Colonic mucosa (tissue), 4 donors: ENCODE measurements at places on chromosomes 2 and 18. TPM values are rescaled to one million over a fixed set of nuclear protein-coding genes. Genes with fewer than 3 reads are reported as not detected.

GRCh38 chr18:45054636-45055035 is 373.9 kb downstream of the SETBP1 start:
- no peak overlapping the region for H3K27ac ChIP-seq
- no peak overlapping the region for H3K4me3 ChIP-seq
- no peaks in the 10 kb centered on the region for H3K4me1 ChIP-seq
- DNase-seq = no peak
- no peaks in the 10 kb centered on the region for H3K27me3 ChIP-seq
- no peaks in the 10 kb centered on the region for H3K36me3 ChIP-seq

DNA sequence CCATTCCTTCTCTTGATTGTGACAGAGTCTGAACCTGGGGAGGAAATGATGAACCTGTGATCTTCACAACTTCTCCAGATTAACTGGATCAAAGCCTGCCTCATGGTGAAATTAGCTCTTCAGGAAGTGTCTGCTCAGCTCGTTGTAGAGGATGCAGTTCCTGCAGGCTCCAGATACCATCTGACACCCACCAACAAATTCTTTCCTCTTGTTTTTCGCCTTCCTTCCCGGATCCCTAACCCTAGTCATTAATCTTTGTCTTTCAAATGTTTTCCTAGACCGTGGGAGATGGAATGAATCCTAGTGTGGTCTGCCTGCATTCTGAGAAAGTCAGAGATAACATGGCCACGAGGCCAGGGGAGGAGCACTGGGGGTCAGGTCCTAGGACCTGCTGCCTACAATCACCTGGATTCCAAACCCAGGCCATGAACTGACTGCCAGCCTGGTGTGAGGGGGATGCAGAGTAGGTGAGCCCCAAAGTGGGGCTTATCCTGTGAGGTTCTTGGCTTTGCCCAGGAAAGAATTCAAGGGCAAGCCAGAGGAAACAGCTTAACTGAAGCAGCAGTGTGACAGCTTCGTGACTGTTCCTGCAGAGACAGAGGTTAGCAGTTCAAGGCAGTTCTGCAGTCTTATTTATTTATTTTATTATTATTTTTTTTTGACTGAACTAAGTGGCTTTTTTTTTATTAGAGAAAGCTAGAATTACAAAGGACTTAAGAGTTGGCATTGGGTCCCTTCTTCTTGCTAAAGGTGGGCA is 67.8 kb downstream of the DIPK1C start:
- no peak overlapping the region for H3K4me3 ChIP-seq
- no peaks in the 10 kb centered on the region for H3K27me3 ChIP-seq
- H3K36me3 ChIP-seq = no peaks in the 10 kb centered on the region
- no peak for DNase-seq

The FABP1 gene
- 2,582 TPM for total RNA-seq

The ZSWIM2 gene
- total RNA-seq = not detected

GRCh38 chr2:99905636-99906035 is 236.8 kb downstream of the AFF3 start:
- DNase-seq = no peak
- no peaks in the 10 kb centered on the region for H3K36me3 ChIP-seq
- H3K27ac ChIP-seq = no peak overlapping the region
- no peaks in the 10 kb centered on the region for H3K27me3 ChIP-seq
- no peak overlapping the region for H3K4me3 ChIP-seq

DNA sequence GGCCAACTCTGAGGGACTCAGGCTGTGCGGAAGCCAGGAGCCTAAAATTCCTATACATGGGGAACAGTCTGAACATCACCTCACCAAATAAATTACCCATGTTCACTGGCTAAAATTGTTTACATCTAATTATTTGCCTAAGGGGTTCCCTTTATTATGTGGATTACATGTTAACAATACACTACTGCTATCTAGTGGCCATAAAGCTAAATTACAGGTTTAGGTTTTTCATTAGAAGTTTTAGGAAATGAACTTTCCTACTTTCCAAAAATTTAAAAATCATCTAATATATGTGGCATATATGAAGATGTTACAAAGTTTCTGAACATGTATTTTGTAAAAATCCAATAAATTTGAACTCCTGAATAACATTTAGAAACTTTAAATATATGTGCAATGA is 40.3 kb downstream of the PLA2R1 start:
- no peak for DNase-seq
- no peak overlapping the region for H3K27ac ChIP-seq
- no peak overlapping the region for H3K4me3 ChIP-seq
- H3K36me3 ChIP-seq = no peaks in the 10 kb centered on the region

The CNTNAP5 gene
- 0.35 TPM for total RNA-seq

The ACAA2 gene
- 276 TPM for total RNA-seq

The LDLRAD4 gene
- 17.0 TPM for total RNA-seq

GRCh38 chr2:233328922-233329321 is 21.3 kb downstream of the SAG start:
- no peaks in the 10 kb centered on the region for H3K4me1 ChIP-seq
- H3K27me3 ChIP-seq = no peaks in the 10 kb centered on the region
- DNase-seq = no peak
- H3K4me3 ChIP-seq = no peak overlapping the region
- H3K36me3 ChIP-seq = no peaks in the 10 kb centered on the region
- H3K27ac ChIP-seq = no peak overlapping the region

The MC5R gene
- not detected for total RNA-seq

GRCh38 chr2:88896971-88897370 is 205.5 kb downstream of the RPIA start:
- DNase-seq = no peak
- no peaks in the 10 kb centered on the region for H3K36me3 ChIP-seq
- H3K27ac ChIP-seq = no peak overlapping the region
- H3K27me3 ChIP-seq = no peaks in the 10 kb centered on the region
- no peaks in the 10 kb centered on the region for H3K4me1 ChIP-seq
- no peak overlapping the region for H3K4me3 ChIP-seq

DNA sequence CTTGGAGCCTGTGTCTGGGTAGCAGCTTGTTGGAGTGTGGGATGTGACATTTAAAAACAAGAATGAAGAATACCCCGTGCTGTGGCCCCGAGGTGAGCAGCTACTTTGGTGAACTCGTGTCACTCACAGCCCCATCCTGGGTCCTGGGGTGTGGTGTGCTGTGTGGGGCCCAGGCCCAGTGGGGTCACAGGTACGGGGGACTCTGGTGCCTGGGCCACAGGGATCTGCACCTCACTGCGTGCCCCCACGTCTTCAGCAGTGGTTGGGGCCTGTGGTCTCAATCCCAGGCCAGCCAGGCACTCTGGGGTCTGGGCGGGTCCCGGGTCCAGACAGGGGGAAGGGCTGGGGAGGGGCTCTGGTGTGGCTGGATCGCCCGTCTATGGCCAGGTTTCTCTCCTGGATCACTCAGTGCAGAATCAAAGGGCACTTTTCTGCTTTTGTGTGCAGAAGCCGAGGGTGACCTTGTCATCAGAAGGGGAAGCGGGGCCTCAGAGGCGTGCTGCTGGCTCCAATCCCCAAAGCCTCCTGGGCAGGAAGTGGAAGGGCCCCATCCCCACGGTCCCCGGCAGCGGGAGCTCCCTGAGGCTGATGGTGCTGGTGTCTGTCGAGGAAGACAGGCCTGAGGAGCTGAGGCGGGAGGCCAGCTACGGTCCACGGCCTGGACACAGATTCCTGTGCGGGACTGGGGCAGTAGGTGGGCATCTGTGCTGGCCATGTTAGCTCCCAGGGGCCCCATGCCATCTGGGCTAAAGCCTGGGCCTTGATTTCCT is 1.4 kb downstream of the GPR35 start:
- H3K27ac ChIP-seq = no peak overlapping the region
- no peaks in the 10 kb centered on the region for H3K27me3 ChIP-seq
- no peak overlapping the region for H3K4me3 ChIP-seq
- H3K4me1 ChIP-seq = no peaks in the 10 kb centered on the region
- no peak for DNase-seq

- H3K4me1 ChIP-seq = peaks cover 4% of the 10 kb centered on the region
- peak; percentile 47 for DNase-seq
- H3K36me3 ChIP-seq = no peaks in the 10 kb centered on the region
- H3K27me3 ChIP-seq = no peaks in the 10 kb centered on the region
- H3K4me3 ChIP-seq = no peak overlapping the region
- peak overlapping the region; percentile 39 for H3K27ac ChIP-seq
These were observed 22.3 kb upstream of the RHOB start for GRCh38 chr2:20424300-20425290.

The MRO gene
- total RNA-seq = 0.21 TPM

The MYO3B gene
- total RNA-seq = 0.05 TPM

The PSMA8 gene
- total RNA-seq = not detected

The VIT gene
- total RNA-seq = 0.21 TPM

The TXNDC2 gene
- total RNA-seq = not detected

The RAB6D gene
- 2.5 TPM for total RNA-seq

- no peak overlapping the region for H3K27ac ChIP-seq
- no peaks in the 10 kb centered on the region for H3K36me3 ChIP-seq
- DNase-seq = peak; percentile 46
- H3K4me3 ChIP-seq = no peak overlapping the region
- H3K4me1 ChIP-seq = no peaks in the 10 kb centered on the region
- no peaks in the 10 kb centered on the region for H3K27me3 ChIP-seq
These were observed 525.6 kb downstream of the MBD2 start for GRCh38 chr18:53698907-53699306.

The CRYGD gene
- not detected for total RNA-seq

The RESP18 gene
- total RNA-seq = not detected

DNA sequence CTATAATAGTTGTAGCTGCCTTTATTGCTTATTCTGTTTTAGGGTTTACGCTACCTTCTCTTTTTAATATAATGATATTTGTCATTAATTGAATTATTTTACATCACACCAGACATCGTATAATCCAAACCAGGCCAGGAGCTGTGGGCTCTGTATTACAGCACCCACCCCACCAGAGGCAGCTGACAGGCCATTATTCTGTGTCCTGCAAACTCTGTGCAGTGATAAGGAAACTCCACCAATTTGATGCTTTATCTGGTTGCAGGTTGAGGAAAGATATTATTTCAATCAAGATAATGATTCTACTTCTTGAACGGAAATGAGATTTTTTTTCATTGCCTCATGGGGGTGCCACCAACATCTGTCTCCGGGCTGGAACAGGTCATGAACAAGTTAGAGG is 227.3 kb downstream of the ZBTB7C start:
- no peaks in the 10 kb centered on the region for H3K27me3 ChIP-seq
- no peaks in the 10 kb centered on the region for H3K4me1 ChIP-seq
- no peak overlapping the region for H3K27ac ChIP-seq
- no peaks in the 10 kb centered on the region for H3K36me3 ChIP-seq
- H3K4me3 ChIP-seq = no peak overlapping the region

- no peaks in the 10 kb centered on the region for H3K4me1 ChIP-seq
- no peaks in the 10 kb centered on the region for H3K27me3 ChIP-seq
- no peak overlapping the region for H3K27ac ChIP-seq
These were observed 6.7 kb downstream of the PPP1R7 start for GRCh38 chr2:241156971-241157441.

DNA sequence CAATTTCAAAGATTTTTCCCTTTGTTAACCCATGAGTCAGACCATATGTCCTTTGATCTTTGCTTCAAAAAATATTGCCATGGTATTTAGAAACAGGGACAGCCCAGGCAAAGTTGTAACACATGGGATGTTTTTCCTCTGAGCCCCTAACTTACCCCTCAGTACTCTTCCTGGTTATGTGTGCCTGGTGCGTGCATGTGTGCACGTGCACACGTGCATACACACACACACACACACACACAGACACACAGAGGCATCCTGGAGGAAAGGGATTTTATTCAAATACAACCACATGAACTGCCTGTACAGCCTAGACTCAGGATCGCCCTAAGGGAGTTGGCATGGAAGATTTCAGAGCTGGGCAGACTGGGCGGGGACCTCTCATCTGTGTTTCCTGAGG is 5.1 kb downstream of the AFF3 start:
- no peaks in the 10 kb centered on the region for H3K36me3 ChIP-seq
- H3K27ac ChIP-seq = no peak overlapping the region
- H3K4me1 ChIP-seq = no peaks in the 10 kb centered on the region

The CAPN14 gene
- 0.08 TPM for total RNA-seq

GRCh38 chr2:120014226-120014980 is 1.5 kb downstream of the EPB41L5 start:
- no peaks in the 10 kb centered on the region for H3K36me3 ChIP-seq
- H3K4me3 ChIP-seq = no peak overlapping the region
- H3K27ac ChIP-seq = no peak overlapping the region
- no peaks in the 10 kb centered on the region for H3K4me1 ChIP-seq
- DNase-seq = no peak

DNA sequence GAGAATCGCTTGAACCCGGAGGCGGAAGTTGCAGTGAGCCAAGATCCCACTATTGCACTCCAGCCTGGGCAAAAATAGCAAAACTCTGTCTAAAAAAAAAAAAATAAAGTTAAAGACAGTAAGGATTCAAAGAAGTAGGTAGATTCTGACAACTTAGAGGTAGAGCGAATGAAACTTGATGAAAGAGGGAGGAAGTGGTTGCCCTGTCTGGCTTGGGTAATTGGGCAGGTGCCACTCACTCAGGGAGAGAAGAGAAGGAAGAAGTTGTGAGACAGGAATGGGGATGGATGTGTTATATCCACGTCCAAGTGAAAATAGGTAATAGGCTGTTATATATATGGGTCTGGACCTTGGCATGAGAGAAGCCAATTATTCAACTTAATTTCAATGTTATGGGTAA is 26.3 kb downstream of the NDC80 start:
- no peaks in the 10 kb centered on the region for H3K27me3 ChIP-seq
- no peak overlapping the region for H3K4me3 ChIP-seq
- H3K27ac ChIP-seq = no peak overlapping the region
- DNase-seq = no peak
- no peaks in the 10 kb centered on the region for H3K36me3 ChIP-seq

- no peak for DNase-seq
- H3K4me1 ChIP-seq = peaks cover 6% of the 10 kb centered on the region
These were observed 4.8 kb downstream of the MEX3C start for GRCh38 chr18:51192696-51193095.

- H3K4me3 ChIP-seq = no peak overlapping the region
- no peak overlapping the region for H3K27ac ChIP-seq
- H3K36me3 ChIP-seq = no peaks in the 10 kb centered on the region
- peaks cover 8% of the 10 kb centered on the region for H3K4me1 ChIP-seq
These were observed 41.3 kb downstream of the PSD4 start for GRCh38 chr2:113215056-113215455.

DNA sequence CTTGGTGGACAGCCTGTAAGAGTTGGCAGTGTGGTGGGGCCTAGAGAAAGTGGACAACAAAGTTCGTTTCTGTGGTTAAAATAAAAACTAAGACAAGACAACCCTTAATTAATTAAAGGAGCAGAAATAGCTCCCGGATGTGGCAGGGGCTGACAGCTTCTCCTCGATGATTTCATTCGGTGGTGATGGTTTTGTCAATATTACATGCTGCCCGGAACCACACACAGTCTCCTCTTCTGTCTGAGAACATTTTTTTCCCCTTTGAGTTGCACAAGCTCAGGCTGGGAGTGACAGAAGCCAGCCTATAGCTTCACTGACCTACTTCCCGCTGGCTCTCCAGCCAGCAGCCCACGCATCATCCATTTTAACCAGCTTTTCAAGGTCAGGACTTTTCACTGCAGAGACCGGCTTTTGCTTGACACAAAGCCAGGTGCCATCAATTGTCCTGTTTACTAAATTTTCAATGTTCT is 378.8 kb downstream of the SLC4A3 start:
- no peak for DNase-seq
- H3K27ac ChIP-seq = no peak overlapping the region
- H3K4me3 ChIP-seq = no peak overlapping the region
- H3K27me3 ChIP-seq = no peaks in the 10 kb centered on the region
- H3K4me1 ChIP-seq = no peaks in the 10 kb centered on the region
- H3K36me3 ChIP-seq = no peaks in the 10 kb centered on the region

GRCh38 chr18:4282954-4283353 is 172.2 kb downstream of the DLGAP1 start:
- H3K4me1 ChIP-seq = no peaks in the 10 kb centered on the region
- H3K27me3 ChIP-seq = no peaks in the 10 kb centered on the region
- H3K27ac ChIP-seq = no peak overlapping the region
- no peaks in the 10 kb centered on the region for H3K36me3 ChIP-seq
- DNase-seq = no peak
- no peak overlapping the region for H3K4me3 ChIP-seq
